ENCODE measurements at places on chromosomes 7 and 10.

DNA sequence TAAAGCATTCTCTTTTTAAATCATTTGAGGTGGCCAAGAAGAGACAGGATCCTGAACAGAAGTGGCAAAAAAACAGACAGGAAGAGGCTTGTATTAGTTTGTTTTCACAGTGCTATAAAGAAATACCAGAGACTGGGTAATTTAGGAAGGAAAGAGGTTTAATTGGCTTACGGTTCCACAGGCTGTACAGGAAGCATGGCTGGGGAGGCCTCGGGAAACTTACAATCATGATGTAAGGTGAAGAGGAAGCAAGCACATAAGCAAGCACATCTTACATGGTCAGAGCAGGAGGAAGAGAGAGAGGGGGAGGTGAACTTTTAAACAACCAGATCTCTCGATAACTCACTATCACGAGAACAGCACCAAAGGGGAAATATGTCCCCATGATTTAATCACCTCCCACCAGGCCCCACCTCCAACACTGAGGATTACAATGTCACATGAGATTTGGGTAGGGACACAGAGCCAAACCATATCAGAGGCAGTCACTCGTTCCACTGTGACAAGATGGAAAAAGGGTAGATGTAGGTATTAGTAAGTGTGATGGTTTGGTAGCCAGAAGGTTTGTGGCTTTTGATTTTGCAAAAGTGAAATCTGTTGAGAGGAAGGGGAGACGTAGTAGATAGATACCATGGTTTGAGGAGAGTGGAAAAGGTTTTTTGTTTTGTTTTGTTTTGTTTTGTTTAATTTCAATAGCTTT, 5.1 kb downstream of the MSRB2 start:
- DNase-seq, result no peak

DNA sequence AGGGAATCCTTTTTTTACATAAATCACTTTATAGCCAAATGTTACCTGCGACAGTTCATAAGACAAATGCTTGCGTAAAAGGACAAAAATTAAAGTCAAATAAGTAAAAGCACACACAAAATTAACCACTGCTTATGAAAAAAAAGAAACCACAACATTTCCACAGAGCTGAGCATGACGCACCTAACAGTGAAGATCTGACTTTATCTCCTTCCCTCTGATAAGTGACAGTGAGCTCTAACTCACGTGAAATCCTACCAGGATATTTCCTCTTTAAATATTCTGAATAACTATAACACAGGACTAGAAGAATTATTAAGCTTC, 225.5 kb downstream of the SFMBT2 start:
- DNase-seq, result no peak

DNA sequence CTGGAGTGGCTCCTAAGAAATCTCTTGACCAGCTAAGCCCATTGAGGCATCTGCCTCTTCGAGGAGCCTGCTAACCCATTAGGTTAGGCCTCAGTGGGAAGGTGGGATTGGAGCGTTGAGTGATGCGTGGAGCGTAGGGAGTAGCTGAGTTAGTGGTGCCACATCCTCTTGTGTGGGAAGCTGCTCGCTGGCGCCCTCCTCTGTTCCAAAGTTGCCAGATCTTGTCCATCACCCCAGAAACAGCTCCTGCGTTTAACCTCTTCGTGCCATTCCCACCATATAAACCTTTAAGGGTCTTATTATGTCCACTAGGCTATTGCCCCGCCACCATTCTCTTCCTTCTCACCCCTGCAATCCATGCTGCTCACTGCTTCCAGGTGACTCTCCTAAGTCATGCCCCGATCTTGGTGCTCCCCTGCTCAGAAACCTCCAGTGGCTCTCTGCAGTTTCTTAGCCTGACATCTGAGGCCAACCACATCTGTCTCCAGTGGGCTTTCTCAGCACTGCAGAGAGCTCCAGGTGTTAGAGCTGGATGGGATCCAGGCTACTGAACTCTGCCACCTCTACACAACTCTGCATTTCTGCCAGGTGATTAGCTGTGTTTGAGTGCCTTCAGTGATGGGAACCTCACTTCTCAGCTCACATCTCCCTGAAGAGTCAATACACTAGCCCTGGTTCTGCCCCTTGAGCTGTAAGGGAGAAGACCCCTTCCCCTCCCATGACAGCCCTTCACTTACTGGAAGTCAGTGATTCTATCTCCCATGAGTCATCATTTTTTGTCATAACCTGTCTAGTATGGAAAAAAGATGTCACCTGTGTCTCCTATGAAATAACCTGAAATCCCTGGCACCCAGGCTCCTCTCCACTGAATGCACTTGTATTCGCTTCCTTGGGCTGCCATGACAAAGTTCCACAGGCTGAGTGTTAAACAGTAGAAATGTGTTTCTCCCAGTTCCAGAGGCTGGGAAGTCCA, 65.0 kb upstream of the FGFR2 start:
- DNase-seq, result no peak

- DNase-seq, result no peak
Measured at GRCh38 chr10:96365571-96365970, 6.8 kb upstream of the OPALIN start.

- no peak for DNase-seq
Measured at GRCh38 chr7:1670894-1671593, 967 bp downstream of the ELFN1 start.

- no peak for DNase-seq
Measured at GRCh38 chr7:64628721-64629120, 37.2 kb upstream of the ZNF107 start.

- no peak for DNase-seq
Measured at GRCh38 chr7:51263631-51264484, 52.8 kb downstream of the COBL start.

DNA sequence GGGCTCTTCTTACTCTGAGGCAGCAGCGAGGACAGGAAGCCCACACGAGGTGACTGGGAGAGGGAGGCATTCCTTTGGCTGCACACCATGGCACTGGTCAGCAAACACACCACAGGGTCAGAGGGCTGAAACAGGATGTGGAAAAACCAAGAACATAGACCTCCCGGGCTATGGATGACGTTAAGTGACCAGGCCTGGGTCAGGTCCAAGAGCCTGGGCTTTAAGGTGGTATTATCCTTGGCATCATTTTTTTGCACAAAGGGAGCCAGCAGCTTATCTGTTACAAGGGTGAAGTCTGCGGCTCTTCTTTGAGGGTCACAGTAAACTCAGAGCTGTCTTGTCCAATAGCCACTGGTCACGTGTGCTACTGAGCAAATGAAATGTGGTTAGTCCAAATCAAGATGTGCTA, 7.0 kb downstream of the WDR91 start:
- DNase-seq, result no peak

- no peak for DNase-seq
Measured at GRCh38 chr7:101075646-101076045, 9.6 kb upstream of the TRIM56 start.

DNA sequence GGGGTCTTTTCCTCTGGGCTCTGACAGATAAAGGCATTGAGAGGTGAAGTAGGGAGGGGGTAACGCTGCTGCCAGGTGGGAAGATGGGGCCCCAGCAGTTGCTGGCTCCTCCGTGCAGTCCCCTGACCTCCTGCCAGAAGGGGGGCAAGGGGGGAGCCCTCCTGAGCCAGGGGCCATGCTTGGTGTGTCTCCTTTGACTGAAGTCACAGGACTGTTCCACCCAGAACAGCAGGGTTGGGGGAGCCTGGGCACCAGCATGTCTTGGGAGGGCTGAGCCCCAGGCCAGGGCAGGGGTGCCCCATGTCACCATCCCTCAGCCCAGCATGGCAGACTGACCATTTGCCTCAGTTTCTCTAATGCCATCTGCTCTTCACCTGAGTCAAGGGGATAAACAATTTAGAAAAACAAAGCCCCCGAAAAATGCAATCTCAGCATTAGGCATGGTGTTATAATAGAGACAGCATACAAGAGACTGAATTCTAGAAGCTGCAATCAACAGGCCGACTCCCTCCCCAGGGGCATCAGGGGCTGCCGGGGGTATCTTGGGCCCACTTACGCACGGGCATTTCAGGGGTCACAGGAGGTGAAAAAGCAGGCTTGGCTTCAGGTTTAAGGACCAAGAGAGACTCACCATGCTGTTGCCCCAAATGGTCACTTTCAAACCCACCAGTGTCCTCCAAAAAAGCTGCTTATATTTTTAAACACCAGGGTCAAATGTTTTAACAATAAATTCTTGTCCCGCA, 108.6 kb upstream of the GPR26 start:
- no peak for DNase-seq

- no peak for DNase-seq
Measured at GRCh38 chr10:49841615-49842332, 79.7 kb upstream of the OGDHL start.

DNA sequence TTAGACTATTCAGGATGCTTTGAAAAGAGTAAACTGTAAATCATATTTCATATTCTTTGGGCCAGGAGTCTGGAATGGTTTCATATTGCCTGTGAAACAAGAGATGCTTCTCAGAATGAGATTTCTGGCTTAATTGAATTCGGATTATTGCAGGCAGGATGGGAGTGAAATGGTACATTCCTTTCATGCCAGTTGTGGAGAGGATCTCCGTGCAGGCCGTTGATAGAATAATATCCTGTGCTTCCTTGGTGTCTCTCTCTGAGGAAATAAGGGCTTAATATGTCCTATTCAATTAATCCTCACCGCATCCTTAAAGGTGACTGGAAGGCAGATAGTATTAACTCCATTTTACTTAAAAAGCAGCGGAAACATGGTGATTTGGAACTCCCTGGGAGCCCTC, 56.6 kb downstream of the CUX1 start:
- DNase-seq, result no peak

DNA sequence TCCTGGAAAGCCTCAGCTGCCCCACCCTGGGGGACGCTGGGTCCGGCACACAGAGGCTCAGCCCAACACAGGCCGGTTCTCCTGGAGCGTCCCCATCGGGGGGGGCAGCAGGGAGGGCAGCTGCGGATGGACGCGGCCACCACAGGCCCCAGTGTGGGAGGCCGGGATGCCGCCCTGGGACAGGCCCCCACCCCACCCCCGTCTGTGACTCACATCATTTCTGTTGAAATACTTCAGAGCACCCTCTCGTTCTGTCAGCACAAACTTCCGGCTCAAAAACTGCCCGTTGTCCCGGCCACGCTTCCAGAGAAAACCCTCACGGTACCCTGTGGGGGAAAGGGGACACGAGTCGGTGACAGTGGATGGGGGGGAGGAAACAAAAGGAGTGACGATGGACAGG, 28.5 kb downstream of the GET4 start:
- peak; percentile 57 for DNase-seq

DNA sequence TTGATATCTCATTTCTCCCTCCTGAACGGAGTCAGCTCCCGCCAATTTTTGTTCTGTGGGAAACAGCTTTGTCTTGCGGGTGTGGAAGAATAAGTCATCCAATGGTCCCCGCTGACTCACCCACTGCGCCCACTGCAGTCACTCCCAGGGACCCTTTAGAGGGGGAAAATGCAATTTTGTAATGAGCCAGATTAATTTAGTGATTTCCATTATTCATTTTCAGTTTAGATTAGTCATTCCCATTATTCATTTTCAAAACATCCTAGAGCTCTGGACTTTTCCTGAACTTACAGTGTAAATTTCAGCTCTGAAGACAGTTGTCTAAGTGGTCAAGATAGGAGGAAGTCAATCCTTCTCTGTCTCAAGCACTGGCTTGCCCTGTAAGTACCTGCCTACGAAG, 154.9 kb upstream of the TMEM72 start:
- peak; percentile 81 for DNase-seq

- no peak for DNase-seq
Measured at GRCh38 chr10:103949728-103950127, 17.2 kb upstream of the SLK start.

- peak; percentile 10 for DNase-seq
Measured at GRCh38 chr10:83214136-83214535, 925.2 kb upstream of the GHITM start.

GRCh38 chr10:20976390-20976789, 79.3 kb upstream of the NEBL start:
- DNase-seq, result no peak

DNA sequence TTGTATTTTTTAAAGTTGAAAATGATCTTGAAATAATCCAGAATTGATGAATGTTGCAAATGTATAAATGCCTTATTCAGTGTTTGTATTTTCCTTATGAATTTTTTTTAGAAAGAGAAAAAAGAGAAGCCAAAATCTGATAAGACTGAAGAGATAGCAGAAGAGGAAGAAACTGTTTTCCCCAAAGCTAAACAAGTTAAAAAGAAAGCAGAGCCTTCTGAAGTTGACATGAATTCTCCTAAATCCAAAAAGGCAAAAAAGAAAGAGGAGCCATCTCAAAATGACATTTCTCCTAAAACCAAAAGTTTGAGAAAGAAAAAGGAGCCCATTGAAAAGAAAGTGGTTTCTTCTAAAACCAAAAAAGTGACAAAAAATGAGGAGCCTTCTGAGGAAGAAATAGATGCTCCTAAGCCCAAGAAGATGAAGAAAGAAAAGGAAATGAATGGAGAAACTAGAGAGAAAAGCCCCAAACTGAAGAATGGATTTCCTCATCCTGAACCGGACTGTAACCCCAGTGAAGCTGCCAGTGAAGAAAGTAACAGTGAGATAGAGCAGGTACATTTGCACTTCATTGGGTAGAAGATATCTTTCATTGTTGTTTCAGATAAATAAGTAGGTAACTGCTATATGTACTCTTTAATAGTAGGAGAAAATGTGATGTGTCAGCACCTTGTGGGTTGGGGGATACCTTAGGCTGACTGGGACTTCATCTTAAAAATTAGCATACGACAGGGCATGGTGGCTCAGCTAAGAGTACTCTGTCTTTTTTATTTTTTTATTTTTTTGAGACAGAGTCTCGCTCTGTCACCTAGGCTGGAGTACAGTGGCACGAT, 3.9 kb downstream of the DDX21 start:
- no peak for DNase-seq

DNA sequence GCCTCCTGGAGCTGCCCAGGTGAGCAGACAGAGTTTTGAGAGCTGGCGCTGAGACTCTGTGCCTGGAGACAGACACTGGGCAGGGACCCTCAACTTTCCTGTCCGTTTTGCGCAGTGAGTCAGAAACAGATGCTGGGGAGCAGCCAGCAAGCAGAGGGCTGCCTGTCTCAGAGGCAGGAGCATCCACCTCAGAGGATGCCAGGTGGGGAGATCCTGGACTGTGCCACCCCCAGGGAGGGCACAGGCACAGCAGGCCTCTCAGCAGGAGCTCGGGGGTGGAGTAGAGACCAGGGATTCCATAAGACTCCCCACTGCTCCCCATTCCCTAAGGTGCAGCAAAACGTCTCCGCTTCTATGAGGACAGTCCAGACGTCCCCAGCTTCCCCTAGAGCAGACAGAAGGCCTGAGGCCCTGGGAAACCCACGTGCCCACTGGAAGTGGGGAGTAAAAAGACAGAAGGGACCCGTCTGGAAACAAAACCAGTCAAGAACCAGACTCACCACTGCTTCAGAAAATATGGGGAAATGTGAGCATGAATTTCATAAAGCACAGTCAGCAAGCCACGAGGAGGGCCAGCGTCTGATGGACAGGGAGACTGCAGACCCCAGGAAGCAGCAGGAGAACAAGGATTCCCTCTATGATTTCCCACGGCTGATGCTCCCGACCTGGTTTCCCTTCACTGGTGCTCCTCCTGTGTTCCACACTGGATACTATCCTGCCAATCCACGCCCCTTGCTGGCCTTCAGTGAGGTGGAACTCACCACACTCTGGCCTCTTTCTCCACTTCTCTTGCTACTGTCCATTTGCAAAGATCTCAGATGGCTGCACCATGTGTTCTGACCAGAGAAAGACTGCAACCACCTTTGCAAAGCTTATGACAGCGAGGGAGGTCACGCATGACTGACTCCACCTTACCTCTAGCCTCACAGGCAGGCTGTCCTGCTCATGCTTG, 151.3 kb upstream of the FAM20C start:
- DNase-seq, result no peak

Measured in MG63 (cell line).